Effector CD4-positive, alpha-beta T cell (primary cell): ENCODE measurements at places on chromosomes 11 and 22.

DNA sequence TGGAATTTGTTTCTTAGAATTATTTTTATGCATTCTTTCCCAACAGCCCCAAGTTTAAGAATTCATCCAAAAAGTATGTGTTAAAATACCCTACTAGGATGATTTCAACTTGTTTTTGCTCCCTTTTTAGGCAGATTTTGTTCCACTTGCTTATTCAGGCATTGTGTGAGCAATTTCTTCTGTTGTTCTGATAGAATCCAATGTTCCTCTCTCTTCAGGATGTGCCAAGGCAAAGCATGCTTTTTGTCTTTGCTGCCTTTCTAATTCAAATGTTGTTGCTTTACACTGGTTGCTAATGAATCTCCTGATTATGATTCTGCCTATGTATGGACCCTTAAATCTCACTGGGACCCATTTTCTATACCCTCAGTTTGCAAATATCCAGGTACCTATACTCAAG, 131.2 kb upstream of the ARHGAP42 start:
- no peak for DNase-seq

DNA sequence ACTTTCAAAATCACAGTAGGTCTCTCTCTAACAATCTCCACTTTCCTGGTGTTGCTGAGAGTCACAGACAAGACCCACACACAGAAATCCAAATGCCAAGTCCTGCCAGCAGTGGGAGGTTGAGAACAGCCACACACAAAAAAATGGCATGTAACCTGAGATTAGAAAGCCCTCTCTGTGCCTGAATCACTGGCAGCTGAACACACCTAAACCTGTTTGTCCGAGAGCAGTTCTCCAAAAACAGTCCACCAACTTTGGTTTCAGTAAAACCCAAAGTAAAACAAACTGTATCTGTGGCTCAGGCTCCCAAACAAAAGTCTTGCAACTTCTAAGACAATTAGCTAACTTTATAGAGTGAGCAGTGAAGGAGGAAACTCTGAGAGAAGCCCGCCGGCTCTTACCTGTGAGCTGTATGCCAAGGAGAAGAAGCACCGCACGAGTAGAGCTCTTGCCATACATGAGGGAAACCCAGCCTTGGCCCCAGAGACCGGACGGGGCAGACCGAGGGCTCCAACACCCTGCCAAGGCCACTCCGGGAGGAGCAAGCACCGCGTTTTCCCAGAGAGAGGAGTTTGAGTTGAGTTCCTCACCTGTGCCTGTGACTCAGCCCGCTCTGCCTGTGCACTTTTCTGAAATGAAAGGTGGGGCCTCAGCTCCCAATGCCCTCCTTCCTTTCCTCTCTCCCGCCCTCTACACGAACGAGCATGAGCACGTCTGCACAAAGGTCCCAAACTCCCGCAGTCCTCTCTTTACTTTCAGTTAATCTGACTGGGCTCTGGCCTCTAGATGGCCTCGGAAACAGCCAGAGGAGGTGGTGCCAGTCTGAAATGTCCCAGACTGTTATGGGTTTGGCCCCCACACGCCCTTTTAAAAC, at the start of gene MPZL2:
MPZL2 (minus strand) TSS at position 603 of the 874 bp plus-strand sequence; CDS start at position 459, 144 bp downstream.
- no peak for DNase-seq

- no peak for DNase-seq
These were observed 16.2 kb downstream of the C11orf24 start for GRCh38 chr11:68255526-68255925.

- no peak for DNase-seq
These were observed 369.4 kb downstream of the NELL1 start for GRCh38 chr11:21038801-21039200.

- no peak for DNase-seq
These were observed 132.8 kb upstream of the PITPNB start for GRCh38 chr22:28051787-28052356.

GRCh38 chr22:41096391-41096790, 4.0 kb downstream of the EP300 start:
- DNase-seq: no peak

DNA sequence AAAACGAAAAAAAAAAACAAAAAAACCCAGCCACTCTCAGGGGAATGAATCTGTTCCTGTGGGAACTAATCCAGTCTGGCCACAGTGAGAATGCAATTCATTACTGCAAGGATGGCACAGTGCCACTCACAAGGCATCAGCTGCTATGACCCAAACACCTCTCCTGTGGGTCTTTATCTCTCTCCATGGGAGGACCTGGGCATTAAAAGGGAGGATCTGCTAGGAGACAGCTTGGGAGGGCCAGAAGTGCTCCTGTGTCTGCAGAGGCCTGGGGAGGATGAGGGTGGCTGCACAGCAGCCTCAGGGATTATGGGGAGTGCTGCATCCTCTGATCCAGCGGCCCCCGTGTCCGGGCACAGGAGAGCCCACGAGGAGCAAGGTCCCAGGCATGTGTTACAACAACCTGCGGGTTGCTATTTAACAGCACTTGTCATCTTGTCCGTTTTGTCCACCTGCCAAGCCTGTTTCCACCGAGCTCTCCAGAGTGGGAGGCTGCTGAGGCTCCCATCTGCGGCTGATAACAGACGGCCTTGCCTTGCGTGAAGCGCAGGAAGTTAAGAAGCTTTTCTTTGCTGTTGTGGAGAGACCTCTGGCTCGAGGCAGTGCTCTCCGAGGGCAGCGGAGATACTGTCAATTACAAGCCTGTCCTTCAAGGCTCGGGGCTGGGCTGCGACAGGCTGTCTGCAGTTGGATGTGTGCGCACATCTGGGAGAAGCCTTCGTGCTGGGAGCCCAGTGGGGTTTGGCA, 97.7 kb downstream of the NXPE2 start:
- no peak for DNase-seq

GRCh38 chr11:94876222-94876621, 97.1 kb downstream of the CWC15 start:
- DNase-seq: no peak

DNA sequence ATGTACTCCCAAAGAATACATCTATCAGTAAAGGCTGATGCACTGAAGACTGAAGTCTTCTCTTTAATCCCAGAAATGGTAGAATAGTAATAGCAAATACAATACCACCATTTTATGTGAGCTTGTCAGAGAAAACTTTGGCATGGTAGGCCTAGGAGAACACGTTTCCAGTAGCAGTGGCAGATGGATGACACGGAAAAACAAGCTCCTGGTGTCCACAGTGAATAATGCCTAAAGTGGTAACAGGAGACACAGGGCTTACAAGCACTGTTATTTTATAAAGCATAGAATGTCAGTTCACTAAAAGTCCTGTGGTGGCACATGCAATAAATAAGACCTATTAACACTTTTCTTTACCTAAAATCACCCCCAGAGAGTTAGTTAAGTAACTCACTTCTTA, 277.6 kb downstream of the TTC28 start:
- DNase-seq: no peak

GRCh38 chr11:131756479-131757110, 386.2 kb downstream of the NTM start:
- DNase-seq: no peak

DNA sequence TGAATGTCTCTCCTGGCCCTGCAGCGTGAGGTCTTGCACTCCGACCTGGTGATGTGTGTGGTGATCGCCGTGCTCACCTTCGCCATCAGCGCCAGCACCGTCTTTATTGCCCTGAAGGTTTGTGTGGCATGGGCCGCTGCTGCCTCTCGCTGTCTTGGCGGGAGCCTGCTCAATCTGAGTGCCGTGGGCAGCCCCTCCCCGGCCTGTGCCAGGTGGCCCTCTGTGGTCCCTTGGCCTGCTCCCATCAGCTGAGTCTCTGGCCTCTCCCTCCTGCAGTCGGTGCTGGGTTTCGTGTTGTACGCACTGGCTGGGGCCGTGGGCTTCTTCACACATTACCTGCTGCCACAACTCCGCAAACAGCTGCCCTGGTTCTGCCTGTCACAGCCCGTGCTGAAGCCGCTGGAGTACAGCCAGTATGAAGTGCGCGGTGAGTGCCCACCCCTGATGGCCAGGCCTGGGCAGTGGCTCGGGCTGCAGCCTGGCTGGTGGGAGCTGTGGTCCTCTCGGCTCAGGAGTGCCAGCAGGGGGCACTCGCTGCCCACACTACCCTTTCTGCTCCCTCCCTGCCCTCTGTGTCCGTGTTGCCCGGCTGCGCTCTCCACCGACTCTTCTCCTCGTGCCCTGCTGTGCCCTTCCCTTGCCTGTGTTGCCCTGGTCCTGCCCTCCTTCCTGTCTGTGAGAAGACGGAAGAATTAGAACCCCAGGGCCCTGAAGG, 10.2 kb downstream of the PCNX3 start:
- peak; percentile 41 for DNase-seq

GRCh38 chr11:93537049-93537448, 6.1 kb downstream of the SMCO4 start:
- DNase-seq: no peak

DNA sequence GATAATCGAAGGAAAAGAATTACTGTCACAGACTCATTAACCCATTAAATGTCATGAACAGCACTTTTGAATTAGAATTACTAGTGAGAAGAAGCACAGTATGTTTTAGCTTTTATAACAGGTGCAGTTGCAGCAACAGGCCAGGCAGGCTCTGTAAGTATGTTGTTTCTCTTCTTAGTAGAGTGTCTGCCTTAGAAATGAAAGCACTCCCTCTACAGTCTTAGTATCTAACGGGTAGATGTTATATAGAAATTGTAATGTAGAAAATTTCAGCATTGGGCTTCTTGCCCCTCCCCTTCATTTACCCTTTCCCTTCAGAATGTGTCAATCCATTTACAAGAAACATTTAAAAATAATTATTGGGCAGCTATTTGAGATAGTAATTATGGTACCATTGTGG, 87.4 kb downstream of the HIPK3 start:
- no peak for DNase-seq

GRCh38 chr11:75524665-75525432, 892 bp downstream of the GDPD5 start:
- DNase-seq: peak; percentile 28

- no peak for DNase-seq
These were observed 14.4 kb downstream of the MMP7 start for GRCh38 chr11:102516179-102516578.

GRCh38 chr11:62646825-62647608, 604 bp upstream of the GANAB start:
- DNase-seq: no peak

GRCh38 chr11:6452219-6452618, 11.4 kb upstream of the HPX start:
- DNase-seq: no peak

DNA sequence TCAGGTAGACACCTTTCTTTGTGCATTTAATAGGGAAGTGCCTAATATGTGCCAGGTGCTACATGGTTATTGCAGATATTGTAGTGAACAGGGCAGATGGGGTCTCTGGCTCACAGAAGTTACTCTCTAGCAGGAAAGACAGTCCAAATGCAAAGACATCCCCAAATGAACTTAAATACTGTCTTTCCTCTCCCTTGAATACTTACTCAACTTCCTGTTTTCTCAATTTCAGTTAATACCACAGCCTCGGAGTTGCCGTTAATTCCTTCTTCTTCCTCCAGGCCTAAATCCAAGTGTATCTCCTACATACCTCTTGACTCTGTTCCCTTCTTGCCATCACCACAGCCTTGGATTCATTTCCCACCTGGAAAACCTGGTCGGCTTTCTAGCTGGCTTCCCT, 134.3 kb upstream of the SESN3 start:
- no peak for DNase-seq

DNA sequence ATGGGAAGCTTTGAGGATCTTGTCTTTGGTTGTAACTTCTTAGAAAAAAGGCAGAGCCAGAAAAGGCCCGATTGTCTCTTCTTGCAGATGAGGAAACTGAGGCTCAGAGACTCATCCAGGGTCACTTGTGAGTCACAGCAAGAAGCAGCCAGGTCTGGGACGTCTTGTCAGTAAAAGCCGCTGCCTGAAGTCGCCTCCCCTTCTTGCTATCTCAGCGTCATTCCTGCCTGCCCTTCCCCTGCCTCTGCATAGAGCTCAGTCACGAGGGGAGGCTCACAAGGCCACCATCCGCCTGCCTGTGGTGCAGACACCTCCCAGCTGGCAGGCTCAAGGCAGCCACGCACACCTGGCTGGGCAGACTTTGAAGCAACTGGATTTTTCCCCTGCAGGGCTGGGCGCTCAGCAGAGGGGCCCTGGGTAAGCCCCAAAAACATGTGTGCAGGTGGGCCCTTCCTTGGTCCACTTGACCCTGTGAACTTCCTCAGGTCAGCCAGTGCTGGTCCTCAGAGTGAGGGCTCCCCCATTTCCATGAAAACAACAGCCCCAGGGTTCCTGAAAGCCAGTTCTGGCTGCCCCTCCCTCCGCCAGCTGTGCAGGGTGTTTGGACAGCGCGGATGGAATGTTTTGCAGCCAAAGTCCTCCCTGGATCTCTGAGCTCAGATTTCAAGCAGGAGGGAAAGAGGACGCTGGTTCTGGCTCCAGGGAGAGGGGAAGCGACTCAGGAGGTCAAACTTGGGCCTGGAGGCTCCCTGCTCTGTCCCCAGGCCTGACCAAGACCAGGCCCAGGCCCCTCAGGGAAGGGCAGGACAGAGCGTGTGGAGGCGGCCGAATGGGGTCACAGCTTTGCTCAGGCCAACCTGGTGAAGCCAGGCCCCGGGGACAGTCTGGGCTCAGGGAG, 6.0 kb upstream of the RAB3IL1 start:
- no peak for DNase-seq

- no peak for DNase-seq
These were observed 191.0 kb upstream of the LARGE1 start for GRCh38 chr22:34111210-34111824.
